ENCODE measurements at places on chromosomes 3 and 15. TPM values are rescaled to one million over a fixed set of nuclear protein-coding genes. Genes with fewer than 3 reads are reported as not detected.

Gene SCAANT1
- not detected for polyA plus RNA-seq

Gene SLC9C1
- polyA plus RNA-seq: 0.07 TPM

Gene CPNE9
- not detected for polyA plus RNA-seq

Gene FOXB1
- polyA plus RNA-seq: not detected

Gene GNAT1
- polyA plus RNA-seq: not detected

Gene BFSP2
- not detected for polyA plus RNA-seq

Gene ZXDC
- polyA plus RNA-seq: 18.5 TPM

Gene PLCH1
- polyA plus RNA-seq: 0.12 TPM

Measured in ovary (tissue), 10 donors.